Stimulated activated CD8-positive, alpha-beta memory T cell treated with anti-CD3 and anti-CD28 coated beads, Interleukin-4, amount 100 ng/mL, for 1 hour (primary cell): ENCODE measurements at places on chromosomes 16 and 17.

- no peak for DNase-seq
Observed at GRCh38 chr16:54324716-54325115, 38.1 kb upstream of the IRX3 start.

GRCh38 chr17:47275245-47275984 is 21.8 kb downstream of the ITGB3 start:
- DNase-seq, result no peak

- DNase-seq, result no peak
Observed at GRCh38 chr17:18326039-18326438, 10.9 kb downstream of the SMCR8 start.

- DNase-seq, result no peak
Observed at GRCh38 chr17:6857904-6858303, 26.4 kb upstream of the TEKT1 start.
